ENCODE measurements at places on chromosomes 4 and X.

DNA sequence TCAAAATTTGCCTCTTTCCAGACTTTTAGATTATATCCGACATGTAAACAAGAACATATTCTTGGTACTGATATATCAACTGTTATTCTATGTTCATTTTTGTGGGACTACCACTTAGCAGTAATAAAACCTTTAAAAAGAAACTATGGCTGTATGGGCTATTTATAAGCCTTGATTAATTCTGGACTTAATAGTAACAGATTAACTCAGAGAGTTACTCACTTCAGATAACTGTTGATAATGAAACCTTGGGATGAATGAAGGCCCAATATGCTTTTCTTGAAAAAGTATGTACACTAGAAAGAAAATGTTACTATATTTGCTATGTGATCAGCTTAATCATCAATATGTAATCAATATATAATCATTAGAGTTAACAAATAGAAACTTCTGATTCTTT is 595.9 kb upstream of the BOD1L1 start:
- DNase-seq, result no peak

DNA sequence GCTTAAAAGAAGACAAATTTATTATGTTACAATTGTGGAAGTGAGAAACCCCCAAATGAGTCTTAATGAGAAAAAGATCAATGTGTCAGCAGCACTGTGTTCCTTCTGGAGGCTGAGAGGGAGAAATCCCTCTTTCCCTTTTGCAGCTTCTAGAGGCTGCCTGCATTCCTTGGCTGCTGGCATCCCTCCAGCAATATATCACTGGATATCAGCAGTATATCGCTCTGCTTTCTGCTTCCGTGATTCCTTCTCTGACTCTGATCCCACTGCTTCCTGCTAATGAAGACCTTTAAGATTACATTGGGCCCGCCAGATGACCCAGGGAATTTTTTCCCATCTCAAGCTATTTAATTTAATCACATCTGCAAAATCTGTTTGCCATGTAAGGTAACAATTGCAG is 1008.0 kb downstream of the RAPGEF2 start:
- peak; percentile 6 for DNase-seq

- peak; percentile 27 for DNase-seq
Measured at GRCh38 chr4:168995537-168996295, 14.3 kb downstream of the CBR4 start.

GRCh38 chrX:101417981-101418841 is 10.2 kb downstream of the HNRNPH2 start:
- peak; percentile 43 for DNase-seq

DNA sequence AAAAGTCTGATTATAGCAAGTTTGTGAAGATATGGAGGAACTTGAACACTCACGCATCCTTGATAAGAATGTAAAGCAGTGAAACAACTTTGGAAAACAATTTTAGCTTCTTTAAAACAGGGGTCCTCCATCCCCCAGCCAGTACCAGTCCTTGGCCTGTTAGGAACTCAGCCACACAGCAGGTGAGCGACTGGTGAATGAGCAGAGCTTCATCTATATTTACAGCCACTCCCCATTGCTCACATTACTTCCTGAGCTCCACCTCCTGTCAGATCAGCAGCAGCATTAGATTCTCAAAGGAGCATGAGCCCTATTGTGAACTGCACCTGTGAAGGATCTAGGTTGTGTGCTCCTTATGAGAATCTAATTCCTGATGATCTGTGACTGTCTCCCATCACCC is 530.3 kb upstream of the PRKX start:
- no peak for DNase-seq

- no peak for DNase-seq
Measured at GRCh38 chr4:41307638-41308037, 50.9 kb downstream of the UCHL1 start.

DNA sequence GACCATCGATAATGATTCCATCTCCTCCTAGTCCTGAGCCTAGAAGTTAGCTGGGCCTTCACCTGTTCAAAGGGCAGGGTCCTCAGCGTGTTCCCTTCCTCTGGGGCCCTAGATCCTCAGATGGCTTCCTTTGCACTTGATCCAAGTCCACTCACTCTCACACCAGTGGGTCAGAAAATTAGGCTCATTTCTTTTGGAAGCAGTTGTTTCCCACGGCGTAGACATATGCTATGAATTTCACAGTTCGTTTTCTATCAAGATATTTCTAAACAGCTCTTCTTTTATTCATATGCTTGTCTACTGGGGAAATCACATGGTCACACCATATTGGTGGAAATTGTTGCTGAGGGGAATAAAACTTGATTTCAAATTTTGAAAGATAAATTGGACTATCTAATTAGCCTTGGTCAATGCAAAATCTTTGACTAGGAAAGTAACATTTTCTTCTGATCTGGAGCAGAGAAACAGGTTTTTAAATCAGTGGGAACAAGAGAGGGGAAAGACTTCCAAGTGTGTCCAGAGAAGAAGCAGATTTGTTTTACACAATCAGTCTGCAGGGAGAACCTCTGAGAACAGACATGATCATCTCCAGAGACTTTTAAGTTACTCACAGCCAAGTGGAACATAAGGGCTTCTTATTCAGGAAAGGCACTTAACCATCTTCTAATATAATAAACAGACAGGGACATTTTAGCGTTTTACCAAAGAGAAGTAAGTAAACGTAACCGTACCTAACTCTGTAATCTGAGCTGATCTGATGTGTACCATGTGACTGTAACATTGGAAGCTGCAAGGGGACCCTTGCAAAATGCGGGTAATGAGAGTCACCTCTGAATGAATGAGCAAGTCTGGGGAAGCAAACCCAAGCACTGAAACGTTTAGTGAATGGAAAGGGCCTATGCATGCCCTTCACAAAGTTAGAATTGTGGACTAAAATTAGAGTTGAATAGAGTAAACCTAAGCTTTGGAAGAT is 455.7 kb upstream of the FAT1 start:
- DNase-seq, result no peak

- no peak for DNase-seq
Measured at GRCh38 chrX:120315776-120316175, 4.5 kb upstream of the TMEM255A start.

GRCh38 chrX:12955882-12956703 is 18.8 kb upstream of the TMSB4X start:
- DNase-seq, result peak; percentile 71

- no peak for DNase-seq
Measured at GRCh38 chrX:78314561-78314960, 12.8 kb downstream of the CYSLTR1 start.

DNA sequence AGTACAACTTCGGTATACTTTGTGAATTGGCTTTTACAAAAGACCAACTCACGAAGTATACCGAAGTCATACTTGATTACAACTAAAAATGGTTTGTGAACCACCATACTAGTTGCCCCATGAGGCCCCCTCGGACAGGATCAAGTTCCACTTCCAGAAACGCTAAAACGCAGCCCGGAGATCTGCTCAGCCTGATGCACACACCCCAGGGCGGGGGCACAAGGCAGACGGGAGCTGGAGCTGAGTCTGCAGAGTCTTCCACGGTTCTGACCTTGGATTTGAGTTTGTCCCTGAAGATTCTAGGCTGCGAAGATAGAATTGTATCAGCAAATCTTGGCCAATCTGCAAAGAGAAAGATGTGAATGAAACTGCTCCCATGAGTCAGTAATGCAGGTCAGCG is 118.1 kb downstream of the SORCS2 start:
- DNase-seq, result no peak

All from A673 (cell line).